ENCODE measurements at places on chromosomes 7 and 10.

- no peak for DNase-seq
These were observed 676 bp downstream of the TCAF1 start for GRCh38 chr7:143901332-143901667.

- no peak for DNase-seq
These were observed 431.4 kb downstream of the SDK1 start for GRCh38 chr7:3732395-3733005.

DNA sequence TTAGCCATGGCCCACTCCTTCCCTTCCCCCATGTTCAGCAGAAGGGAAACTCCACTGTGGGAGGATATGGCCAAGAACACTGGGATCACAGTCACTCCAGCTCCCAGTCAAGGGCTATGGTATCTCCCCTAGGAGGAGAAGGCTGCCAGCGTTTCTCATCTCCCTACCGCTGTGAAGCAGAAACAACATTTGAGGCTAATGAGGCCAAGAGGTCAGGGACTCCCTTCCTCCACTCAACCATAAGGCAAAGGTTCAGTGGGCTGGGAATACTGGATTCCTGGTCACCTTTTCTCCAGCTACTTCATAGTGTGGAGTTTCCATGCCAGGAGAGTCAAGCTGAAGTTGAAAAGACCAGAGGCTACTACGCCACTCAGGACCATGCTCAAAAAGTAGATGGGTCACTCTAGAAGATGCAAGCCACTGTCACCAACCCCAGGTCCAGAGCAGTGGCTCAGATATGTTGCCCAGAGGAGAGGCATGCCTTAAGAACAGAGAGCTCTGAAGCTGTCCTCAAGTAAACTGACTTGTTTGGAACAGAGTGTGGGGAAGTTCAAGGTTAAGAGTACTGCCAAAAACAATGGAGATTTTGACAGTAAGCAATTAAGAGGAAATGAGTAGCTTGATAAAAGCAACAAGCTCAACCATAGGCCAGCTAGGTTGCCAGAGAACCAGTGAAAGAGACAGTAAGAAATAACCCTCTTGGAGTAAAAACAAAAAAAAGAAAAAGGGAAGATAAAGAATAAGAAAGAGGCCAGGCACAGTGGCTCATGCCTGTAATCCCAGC lies 3.8 kb upstream of the TMEM140 start:
- DNase-seq = no peak

- DNase-seq = no peak
These were observed 95.1 kb downstream of the NPY start for GRCh38 chr7:24378871-24379616.

- no peak for DNase-seq
These were observed 13.0 kb downstream of the ITPRID1 start for GRCh38 chr7:31526864-31527263.

DNA sequence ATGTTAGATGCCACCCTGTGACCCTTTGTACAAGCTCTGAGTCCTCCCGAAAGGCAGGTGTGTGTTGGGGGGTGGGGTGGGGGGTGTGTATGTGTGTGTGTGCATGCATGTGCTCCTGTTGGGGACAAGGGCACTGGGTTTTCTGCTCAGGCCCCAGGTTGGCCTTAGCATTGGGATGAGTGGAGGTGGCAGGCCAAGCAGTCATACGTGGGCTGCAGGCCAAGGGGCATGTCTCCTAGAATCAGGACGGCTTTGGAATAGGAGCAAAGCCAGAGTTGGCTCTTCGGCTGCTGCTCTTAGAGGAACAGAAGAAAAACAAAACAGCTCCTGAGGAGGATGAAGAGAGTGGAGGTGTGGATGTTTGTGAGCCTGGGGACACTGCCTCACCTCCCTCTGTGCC lies 26.0 kb downstream of the HSPA12A start:
- no peak for DNase-seq

DNA sequence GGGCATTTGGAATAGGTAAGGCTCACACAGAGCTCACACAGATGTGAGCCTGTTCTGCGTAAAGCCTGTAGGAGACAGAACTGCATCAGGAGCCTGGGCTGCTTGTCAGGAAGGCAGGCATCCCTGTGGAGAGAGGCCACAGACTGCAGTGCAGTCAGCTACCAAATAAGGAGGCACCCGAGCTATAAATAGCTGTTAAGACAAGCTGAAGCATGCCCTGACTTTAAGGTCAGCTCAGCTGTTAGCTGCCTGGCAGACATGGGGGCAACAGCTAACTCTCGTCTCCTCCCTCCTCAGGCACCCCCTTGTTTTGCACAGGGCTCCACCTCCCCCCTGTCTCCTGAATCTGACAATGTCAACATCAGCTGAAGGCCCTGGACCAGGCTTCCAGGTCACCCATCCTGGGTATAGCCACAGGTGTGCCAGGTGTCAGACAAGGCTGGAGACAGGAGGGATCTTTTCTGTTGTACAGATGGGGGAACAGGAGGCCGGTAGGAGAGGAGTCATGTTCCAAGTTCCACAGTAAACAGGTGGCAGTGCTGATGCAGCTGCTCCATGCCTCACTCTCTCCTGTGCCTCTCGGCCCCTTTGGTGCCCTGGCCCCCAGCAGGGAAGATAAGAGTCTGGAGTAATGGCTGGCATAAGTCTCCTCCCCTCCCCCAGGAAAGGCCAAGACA lies 27.6 kb upstream of the MKRN1 start:
- DNase-seq = no peak

- no peak for DNase-seq
These were observed 34.7 kb downstream of the CPED1 start for GRCh38 chr7:121023194-121023593.

- no peak for DNase-seq
These were observed 333.8 kb downstream of the ABCA13 start for GRCh38 chr7:48505051-48505450.

DNA sequence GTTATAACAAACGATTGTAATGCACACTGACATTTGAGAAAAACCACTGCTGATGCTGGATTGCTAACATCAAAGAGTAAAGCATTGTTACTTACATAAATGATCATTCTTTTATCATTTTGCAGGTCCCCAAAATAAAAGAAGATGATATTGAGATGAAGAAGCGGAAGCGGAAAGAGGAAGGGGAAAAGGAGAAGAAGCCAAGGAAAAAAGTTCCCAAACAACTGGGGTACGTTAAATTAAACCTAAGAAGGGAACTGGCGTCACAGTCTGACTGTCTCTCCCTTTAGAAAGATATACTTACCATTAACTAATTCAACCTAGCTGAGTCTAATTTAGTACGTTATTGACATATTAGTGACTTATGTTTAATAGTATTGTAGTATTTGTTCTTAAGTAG lies 28.1 kb downstream of the UBN2 start:
- DNase-seq = no peak

DNA sequence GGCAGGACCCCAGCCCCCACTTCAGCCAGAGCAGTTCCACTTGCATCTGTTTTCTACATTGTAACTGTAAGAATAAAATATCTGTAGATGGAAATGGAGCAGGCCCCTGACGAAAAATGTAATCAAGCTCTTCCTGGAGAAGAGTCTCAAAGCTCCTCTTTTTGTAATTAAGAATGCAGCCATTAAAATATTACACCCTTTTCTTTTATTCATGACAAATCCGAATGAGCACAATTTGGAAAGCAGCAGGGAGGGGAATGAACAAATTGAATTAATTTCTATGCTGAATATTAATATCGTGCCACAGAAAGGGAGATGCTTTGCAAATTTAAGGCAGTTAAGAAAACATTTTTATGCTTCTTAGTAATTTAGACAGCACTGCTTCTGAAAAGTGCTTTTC lies 24.8 kb upstream of the CAPZA2 start:
- DNase-seq = no peak

- DNase-seq = no peak
These were observed 227.5 kb downstream of the THSD7A start for GRCh38 chr7:11604505-11604904.

DNA sequence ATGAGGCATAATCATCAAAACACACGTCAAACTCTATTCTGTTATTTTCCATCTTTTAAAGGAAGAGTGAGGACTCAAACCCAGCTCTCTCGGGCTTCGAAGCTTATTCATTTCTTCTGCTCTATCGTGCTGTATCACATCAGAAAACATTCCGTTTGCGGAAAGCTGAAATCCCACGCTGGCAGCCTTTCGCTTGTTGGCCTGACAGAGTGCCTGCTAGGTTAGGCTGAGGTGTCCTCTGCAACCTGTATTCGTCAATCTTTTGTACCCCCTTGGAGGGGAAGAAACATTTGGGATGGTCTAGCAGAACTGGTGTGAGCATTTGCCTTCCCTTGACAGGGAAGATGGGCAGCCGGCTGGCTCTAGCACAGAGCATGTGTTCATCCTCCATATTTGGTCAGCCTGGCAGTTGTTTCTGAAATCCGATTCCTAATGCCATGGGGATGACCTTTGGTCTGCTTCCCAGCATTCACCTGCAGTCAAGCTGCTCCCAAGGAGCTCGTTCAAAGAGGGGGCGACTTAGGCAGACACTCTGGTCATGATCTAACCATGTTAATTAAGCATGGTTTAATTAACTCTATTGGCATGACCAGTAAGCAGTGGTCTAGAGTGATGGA lies 55.2 kb downstream of the TACC2 start:
- DNase-seq = no peak

- no peak for DNase-seq
These were observed 203.1 kb upstream of the VSTM2A start for GRCh38 chr7:54339073-54339472.

DNA sequence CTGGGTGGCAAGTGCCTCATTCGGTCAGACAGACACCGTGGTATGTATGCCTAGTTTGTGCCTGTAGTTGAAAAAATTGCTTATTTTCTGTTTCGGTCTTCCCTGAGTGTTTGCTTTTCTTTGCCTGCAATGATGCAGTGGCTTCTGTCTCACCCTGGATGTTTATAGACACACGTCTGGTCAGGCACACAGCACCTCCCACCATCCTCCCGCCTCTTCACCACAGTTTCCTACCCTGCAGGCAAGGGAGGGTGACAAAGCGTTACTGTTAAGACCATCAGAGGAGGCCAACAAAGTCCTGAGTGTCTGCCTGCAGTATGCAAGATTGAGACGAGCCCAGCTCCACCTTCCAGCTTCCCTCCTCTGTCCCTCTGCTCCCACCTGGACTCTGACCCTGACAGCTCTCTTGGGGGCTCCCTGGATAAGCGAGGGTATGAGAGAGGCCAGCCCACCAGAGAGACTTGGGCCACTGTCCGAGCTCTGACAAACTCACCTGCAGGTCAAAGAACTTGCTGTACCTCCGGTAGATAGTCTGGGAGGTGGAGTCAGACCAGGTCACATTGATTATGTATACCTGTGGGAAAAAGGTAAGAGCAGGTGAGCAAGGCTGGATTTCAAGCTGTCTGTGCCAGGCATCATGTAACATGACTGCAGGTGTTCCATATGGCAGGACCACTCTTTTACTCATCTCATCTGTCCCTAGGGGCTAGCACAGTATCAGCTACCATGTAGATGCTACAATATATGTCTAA lies 54.4 kb downstream of the SH3PXD2A start:
- DNase-seq = peak; percentile 52

DNA sequence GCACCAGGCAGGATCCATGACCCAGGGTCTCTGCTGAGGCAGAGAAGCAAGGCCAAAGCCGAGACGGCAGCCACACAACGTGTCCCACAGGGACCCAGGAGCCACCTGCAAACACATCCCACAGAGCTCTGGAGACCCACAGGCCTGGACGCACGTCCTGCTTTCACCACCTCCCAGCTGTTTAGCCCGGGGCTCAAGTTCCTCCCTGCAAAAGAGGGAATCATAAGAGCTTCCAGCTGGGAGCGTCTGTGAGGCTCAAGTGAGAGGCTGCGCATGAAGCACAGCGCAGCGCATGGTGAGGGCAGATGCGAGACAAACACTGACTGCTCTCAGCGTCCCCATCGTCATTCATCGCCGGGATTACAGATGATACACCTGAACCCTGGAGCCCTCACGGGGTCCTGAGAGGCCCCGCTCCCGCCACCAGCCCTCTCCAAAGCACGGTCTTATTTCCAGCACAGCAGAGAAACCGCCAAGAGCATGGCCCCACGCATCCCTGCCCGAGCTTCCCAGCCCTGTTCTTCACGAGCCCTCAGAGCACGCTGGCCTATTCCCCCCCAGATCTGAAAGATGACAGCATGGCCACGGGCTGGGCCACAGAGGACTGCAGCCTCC lies 88.7 kb downstream of the MAD1L1 start:
- DNase-seq = no peak

DNA sequence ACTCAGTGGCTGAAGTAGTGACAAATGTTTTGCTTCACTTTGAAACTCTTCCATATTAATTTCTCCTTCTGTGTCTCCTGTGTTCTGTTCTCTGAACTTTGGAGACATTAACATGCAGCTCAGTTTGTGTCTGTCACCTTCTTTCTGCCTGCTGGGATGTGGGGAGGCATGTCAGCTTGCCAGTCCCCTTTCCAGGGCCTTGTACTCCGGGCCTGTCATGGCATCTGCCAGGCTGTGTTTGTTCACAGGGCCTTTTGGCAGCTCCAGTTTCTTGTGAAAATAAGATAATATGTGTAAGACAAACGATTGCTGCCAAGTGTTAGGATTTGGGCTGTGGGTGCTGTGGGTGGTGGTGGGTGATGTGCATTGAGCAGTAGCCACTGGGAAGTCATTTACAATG lies 76.1 kb upstream of the ELMO1 start:
- no peak for DNase-seq

DNA sequence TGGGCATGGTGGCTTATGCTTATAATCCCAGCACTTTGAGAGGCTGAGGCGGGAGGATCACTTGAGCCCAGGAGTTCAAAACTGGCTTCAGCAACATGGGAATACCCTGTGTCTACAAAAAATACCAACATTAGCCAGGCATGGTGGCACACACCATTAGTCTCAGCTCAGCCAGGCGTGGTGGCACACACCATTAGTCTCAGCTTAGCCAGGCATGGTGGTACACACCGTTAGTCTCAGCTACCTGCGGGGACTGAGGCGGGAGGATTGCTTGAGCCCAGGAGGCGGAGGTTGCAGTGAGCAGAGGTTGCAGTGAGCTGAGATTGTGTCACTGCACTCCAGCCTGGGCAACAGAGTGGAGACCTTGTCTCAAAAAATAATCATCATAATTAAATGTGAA lies 9.0 kb downstream of the LRRC27 start:
- DNase-seq = no peak

DNA sequence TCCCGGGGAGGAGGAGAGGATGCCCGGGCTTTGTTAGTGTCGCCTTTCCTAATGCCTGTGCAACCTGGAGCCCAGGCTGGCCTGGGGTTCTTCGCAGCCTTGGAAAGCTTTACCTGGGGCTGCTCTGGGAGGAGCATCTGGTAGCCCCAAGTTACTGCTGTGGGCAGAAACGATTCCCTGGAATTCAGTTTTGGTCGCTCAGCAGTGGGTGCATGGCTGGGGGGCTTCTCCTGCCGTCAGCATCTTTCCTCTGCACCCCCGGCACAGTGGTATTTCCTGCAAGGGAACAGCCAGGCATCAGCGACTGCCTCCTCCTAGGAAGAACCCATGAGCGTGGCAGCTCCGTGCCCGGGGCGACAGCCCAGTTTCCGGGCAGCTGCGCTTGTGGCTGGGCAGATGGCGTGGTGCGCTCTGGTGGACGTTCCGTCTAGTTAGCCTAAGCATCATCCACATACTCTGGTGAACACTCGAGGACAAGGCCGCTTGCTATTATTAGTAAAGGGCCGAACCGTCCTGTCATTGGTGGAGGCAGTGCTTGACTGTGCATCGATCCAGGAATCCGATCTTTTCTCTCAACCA lies 107.0 kb upstream of the BTBD16 start:
- DNase-seq = no peak

GRCh38 chr10:107553470-107553869 lies 389.0 kb upstream of the SORCS1 start:
- no peak for DNase-seq

GRCh38 chr10:5619362-5620211 lies 46.8 kb downstream of the ASB13 start:
- DNase-seq = no peak

- no peak for DNase-seq
These were observed 317.3 kb downstream of the PRPF18 start for GRCh38 chr10:13904064-13904463.
